ENCODE measurements at places on chromosomes 1 and 21. TPM values are rescaled to one million over a fixed set of nuclear protein-coding genes. Genes with fewer than 3 reads are reported as not detected.
A peak's percentile ranks its signal among the peaks of the same experiment; 100 is the strongest.

GRCh38 chr1:240591564-240591963 lies 20.4 kb downstream of the GREM2 start:
- H3K4me1 ChIP-seq = no peaks in the 10 kb centered on the region
- H3K4me3 ChIP-seq = no peak overlapping the region
- H3K27ac ChIP-seq = no peak overlapping the region
- no peak for DNase-seq
- H3K27me3 ChIP-seq = no peaks in the 10 kb centered on the region

GRCh38 chr1:17020502-17020901 lies 8.8 kb upstream of the ATP13A2 start:
- no peak overlapping the region for H3K27ac ChIP-seq
- peaks cover 24% of the 10 kb centered on the region for H3K36me3 ChIP-seq
- H3K4me3 ChIP-seq = no peak overlapping the region
- H3K27me3 ChIP-seq = no peaks in the 10 kb centered on the region
- no peak for DNase-seq

GRCh38 chr1:151661751-151662150 lies 49.9 kb downstream of the SNX27 start:
- H3K27me3 ChIP-seq = no peaks in the 10 kb centered on the region
- H3K4me3 ChIP-seq = no peak overlapping the region
- H3K36me3 ChIP-seq = peaks cover 10% of the 10 kb centered on the region
- no peak for DNase-seq
- H3K4me1 ChIP-seq = no peaks in the 10 kb centered on the region

Gene KCNA3
- total RNA-seq = 3.1 TPM

DNA sequence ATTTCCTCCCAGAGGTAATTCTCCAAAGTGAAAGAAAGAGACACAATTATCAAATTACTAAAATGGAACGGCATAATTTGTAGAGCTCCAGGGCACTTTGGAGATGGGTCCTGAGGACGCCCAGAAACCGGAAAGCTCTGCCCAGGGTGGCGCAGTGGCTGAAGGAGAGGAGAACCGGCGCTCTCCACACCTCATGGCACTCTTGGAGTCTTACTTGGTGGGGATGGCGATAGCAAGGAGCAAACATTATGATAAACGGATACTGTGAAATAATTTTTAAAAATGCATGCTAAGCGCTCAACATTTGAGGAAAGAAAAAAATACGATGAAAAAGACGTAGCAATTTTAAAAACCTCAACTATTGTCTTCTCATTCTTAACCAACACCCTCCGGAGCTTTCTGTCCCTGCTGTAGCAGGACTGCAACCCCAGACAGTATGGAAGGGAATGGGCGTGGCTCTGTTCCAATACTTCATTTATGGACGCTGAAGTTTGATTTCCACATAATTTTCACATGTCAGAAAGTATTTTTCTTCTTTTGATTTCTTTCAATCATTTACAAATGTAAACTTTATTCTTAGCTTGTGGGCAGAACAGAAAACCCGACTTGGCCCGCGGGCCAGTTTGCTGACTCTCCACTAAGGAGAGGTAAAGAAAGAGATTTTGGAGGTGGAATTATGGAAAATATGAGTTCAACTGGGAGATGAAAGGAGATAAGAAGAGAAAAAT lies 1.1 kb downstream of the S100A11 start:
- no peaks in the 10 kb centered on the region for H3K36me3 ChIP-seq
- peak overlapping the region; percentile 69 for H3K4me3 ChIP-seq
- no peak for DNase-seq
- H3K27ac ChIP-seq = peak overlapping the region; percentile 32
- H3K27me3 ChIP-seq = no peaks in the 10 kb centered on the region

GRCh38 chr1:1200876-1201810 lies 5.2 kb downstream of the TNFRSF18 start:
- no peak for DNase-seq
- no peaks in the 10 kb centered on the region for H3K36me3 ChIP-seq
- peaks cover 4% of the 10 kb centered on the region for H3K4me1 ChIP-seq
- no peak overlapping the region for H3K27ac ChIP-seq
- H3K27me3 ChIP-seq = no peaks in the 10 kb centered on the region

Gene IGSF5
- not detected for total RNA-seq

DNA sequence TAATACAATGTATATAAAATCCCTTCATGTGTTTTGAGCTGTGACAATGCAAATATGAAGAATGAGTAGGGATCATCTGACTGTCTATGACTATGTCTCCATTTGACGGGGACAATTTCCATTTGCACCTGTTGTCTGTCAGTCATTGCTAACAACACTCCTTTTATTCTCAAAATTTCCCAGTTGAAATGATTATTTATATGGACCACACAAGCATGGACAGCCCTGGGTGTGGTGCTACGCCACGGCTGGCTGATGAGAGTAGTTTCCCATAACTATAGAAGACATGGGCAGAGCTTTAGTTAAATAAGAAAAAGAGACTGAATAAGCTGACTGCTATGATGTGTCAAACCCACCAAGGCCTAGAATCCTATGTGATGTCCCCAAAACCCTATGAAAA lies 135.8 kb downstream of the MAP3K21 start:
- peaks cover 8% of the 10 kb centered on the region for H3K4me1 ChIP-seq
- no peaks in the 10 kb centered on the region for H3K36me3 ChIP-seq
- no peak overlapping the region for H3K4me3 ChIP-seq
- no peak overlapping the region for H3K27ac ChIP-seq
- H3K27me3 ChIP-seq = no peaks in the 10 kb centered on the region
- DNase-seq = no peak

Gene VANGL2
- total RNA-seq = 1.1 TPM

GRCh38 chr1:7967196-7967595 lies 5.7 kb downstream of the PARK7 start:
- H3K4me1 ChIP-seq = peaks cover 10% of the 10 kb centered on the region
- 0 out of 2 replicates have a peak overlapping the region, but pooled peaks have one; percentile 0 for H3K4me3 ChIP-seq
- no peak for DNase-seq

- DNase-seq = no peak
- no peak overlapping the region for H3K27ac ChIP-seq
Measured at GRCh38 chr1:58434607-58435006, 111.9 kb downstream of the OMA1 start.

Gene AMY2A
- total RNA-seq = 0.35 TPM

DNA sequence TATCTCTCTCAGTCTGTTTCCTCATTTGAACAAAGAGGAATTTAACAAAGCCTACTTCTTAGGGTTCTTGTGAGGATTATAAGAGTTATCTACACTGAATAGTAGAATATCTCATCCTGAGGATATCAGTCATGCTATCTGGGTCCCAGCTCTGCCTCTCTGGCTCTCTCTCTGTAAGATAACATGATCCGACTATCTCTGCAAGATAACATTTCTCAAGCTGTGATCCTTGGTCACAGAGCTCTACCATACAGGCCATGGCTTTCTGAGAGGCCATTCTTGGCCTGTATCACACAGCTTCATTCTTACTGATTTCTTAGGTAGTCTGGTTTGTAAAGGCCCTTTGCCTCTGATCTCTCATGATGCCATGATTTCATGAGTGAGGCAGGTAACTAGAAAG lies 71.0 kb upstream of the TRABD2B start:
- no peak overlapping the region for H3K4me3 ChIP-seq
- no peaks in the 10 kb centered on the region for H3K27me3 ChIP-seq
- no peak for DNase-seq
- H3K27ac ChIP-seq = no peak overlapping the region
- no peaks in the 10 kb centered on the region for H3K4me1 ChIP-seq
- H3K36me3 ChIP-seq = no peaks in the 10 kb centered on the region

- peaks cover 33% of the 10 kb centered on the region for H3K4me1 ChIP-seq
- peak overlapping the region; percentile 13 for H3K27ac ChIP-seq
- DNase-seq = no peak
- H3K27me3 ChIP-seq = no peaks in the 10 kb centered on the region
Measured at GRCh38 chr1:27152004-27152828, 2.7 kb downstream of the SLC9A1 start.

GRCh38 chr1:31703431-31704270 lies at the start of gene COL16A1:
COL16A1 (minus strand) TSS chr1:31704017; CDS start chr1:31702193, 1,824 bp downstream.
- H3K4me1 ChIP-seq = peaks cover 58% of the 10 kb centered on the region
- H3K36me3 ChIP-seq = no peaks in the 10 kb centered on the region
- H3K27ac ChIP-seq = peak within 1 kb of the TSS; percentile 62
- no peak for DNase-seq
- H3K4me3 ChIP-seq = peak within 1 kb of the TSS; percentile 2
- no peaks in the 10 kb centered on the region for H3K27me3 ChIP-seq

DNA sequence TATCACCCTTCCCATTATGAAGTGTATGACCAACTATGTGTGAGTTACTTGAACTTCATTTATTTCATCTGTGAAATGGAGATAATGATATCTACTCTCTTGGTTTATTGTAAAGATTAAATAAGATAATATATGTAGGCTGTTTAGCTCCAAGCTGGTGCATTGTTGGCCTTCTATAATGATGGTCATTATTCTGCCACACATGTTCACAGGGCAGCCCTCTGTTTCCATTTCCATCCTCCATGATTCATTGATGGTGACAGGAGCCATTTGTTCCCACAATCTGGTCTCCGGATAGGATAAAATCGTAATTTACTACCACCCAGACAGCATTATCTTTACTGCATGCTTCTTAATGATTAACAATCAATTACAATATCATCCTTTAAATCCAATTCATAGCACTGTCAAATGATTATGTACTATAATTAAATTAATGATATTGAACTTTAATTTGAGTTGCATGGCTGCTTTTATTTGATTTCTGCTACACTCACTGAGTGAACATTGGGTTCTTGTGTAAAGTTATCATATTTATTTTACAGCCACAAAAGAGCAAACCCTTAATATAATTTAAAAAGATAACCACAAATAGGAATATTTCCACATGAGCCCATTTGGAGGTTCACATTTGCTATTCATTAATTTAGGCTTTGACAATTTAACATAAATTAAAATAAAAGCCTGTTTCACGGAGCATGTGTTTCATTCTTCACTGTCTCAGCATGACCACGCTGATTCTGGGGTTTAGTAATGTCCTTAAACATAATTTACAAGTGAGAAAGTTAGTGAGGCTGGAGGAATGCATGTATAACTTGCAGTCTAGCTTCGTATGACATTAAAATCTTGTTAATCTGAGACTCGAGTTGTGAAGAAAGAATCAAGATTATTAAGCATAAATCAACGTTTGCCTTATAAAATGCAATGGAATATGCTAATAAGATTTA lies 596.4 kb upstream of the ZRANB2 start:
- no peaks in the 10 kb centered on the region for H3K36me3 ChIP-seq
- no peak for DNase-seq
- H3K27ac ChIP-seq = no peak overlapping the region
- no peak overlapping the region for H3K4me3 ChIP-seq
- no peaks in the 10 kb centered on the region for H3K4me1 ChIP-seq

DNA sequence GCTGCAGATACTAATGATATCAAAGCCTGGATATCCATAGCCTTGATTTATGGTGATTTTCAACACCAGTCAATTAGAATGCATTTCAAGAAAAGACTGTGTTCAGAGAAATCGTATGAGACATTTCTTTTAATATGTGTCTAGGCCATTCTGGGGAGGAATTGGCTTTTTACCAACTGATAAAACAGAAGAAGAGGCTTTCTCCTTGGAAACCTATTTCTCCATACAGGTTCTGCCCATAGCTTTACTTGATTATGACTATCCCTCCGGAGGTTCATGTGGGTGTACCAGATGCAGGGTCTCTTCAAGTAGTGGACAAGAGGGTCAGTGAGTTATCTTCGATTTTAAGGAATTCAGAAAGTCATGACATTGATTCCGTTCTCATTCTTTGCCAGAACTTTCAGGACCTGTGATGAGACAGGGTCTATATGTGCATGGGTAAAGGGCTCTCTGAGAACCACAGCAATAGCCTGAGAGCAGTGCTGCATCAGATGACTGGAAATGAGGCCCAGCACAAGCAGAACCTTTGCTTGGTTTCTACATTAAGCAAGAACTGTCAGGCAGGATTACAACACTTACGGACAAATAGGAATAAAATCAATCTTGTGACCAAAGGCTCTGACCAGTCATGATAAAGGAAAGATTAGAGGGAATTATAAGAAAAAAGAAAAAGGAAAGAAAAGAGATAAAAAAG lies 263.7 kb upstream of the SGIP1 start:
- no peak overlapping the region for H3K4me3 ChIP-seq
- no peak for DNase-seq
- peaks cover 11% of the 10 kb centered on the region for H3K4me1 ChIP-seq
- no peak overlapping the region for H3K27ac ChIP-seq

- no peak overlapping the region for H3K4me3 ChIP-seq
- no peaks in the 10 kb centered on the region for H3K27me3 ChIP-seq
- no peaks in the 10 kb centered on the region for H3K36me3 ChIP-seq
- DNase-seq = no peak
- H3K4me1 ChIP-seq = peaks cover 2% of the 10 kb centered on the region
Measured at GRCh38 chr1:207647671-207648333, 2.9 kb downstream of the CR1L start.

GRCh38 chr1:172084876-172085275 lies 243.6 kb downstream of the DNM3 start:
- no peaks in the 10 kb centered on the region for H3K4me1 ChIP-seq
- DNase-seq = no peak
- no peaks in the 10 kb centered on the region for H3K27me3 ChIP-seq
- H3K36me3 ChIP-seq = no peaks in the 10 kb centered on the region
- H3K27ac ChIP-seq = no peak overlapping the region

GRCh38 chr1:228884196-228884595 lies 148.9 kb downstream of the RHOU start:
- no peak overlapping the region for H3K4me3 ChIP-seq
- DNase-seq = no peak
- no peak overlapping the region for H3K27ac ChIP-seq
- no peaks in the 10 kb centered on the region for H3K36me3 ChIP-seq

Gene KCNJ9
- total RNA-seq = not detected

- no peak overlapping the region for H3K27ac ChIP-seq
- no peaks in the 10 kb centered on the region for H3K27me3 ChIP-seq
- H3K36me3 ChIP-seq = no peaks in the 10 kb centered on the region
Measured at GRCh38 chr21:29394051-29394450, 95.3 kb downstream of the BACH1 start.

- H3K36me3 ChIP-seq = no peaks in the 10 kb centered on the region
- no peaks in the 10 kb centered on the region for H3K27me3 ChIP-seq
- no peak overlapping the region for H3K27ac ChIP-seq
- H3K4me1 ChIP-seq = peaks cover 34% of the 10 kb centered on the region
- no peak for DNase-seq
Measured at GRCh38 chr1:27528818-27529703, 39.1 kb upstream of the WASF2 start.

GRCh38 chr21:35716876-35717565 lies 343.3 kb downstream of the SETD4 start:
- no peak overlapping the region for H3K27ac ChIP-seq
- DNase-seq = no peak
- H3K4me1 ChIP-seq = no peaks in the 10 kb centered on the region
- no peaks in the 10 kb centered on the region for H3K27me3 ChIP-seq
- H3K36me3 ChIP-seq = no peaks in the 10 kb centered on the region
- no peak overlapping the region for H3K4me3 ChIP-seq

- H3K4me3 ChIP-seq = peak overlapping the region; percentile 51
- peak; percentile 65 for DNase-seq
- peak overlapping the region; percentile 71 for H3K27ac ChIP-seq
- H3K36me3 ChIP-seq = no peaks in the 10 kb centered on the region
- peaks cover 80% of the 10 kb centered on the region for H3K4me1 ChIP-seq
Measured at GRCh38 chr1:205668951-205669340, 11.4 kb downstream of the SLC45A3 start.
